Type B pancreatic cell (in vitro differentiated cells): ENCODE measurements at places on chromosomes 1 and 21. TPM values are rescaled to one million over a fixed set of nuclear protein-coding genes. Genes with fewer than 3 reads are reported as not detected.

GRCh38 chr1:110255392-110255787, 45.3 kb downstream of the KCNC4 start:
- H3K4me3 ChIP-seq = no peak overlapping the region
- H3K27ac ChIP-seq = no peak overlapping the region
- H3K4me1 ChIP-seq = no peaks in the 10 kb centered on the region
- DNase-seq = no peak
- peaks cover 25% of the 10 kb centered on the region for H3K27me3 ChIP-seq
- H3K36me3 ChIP-seq = no peaks in the 10 kb centered on the region

DNA sequence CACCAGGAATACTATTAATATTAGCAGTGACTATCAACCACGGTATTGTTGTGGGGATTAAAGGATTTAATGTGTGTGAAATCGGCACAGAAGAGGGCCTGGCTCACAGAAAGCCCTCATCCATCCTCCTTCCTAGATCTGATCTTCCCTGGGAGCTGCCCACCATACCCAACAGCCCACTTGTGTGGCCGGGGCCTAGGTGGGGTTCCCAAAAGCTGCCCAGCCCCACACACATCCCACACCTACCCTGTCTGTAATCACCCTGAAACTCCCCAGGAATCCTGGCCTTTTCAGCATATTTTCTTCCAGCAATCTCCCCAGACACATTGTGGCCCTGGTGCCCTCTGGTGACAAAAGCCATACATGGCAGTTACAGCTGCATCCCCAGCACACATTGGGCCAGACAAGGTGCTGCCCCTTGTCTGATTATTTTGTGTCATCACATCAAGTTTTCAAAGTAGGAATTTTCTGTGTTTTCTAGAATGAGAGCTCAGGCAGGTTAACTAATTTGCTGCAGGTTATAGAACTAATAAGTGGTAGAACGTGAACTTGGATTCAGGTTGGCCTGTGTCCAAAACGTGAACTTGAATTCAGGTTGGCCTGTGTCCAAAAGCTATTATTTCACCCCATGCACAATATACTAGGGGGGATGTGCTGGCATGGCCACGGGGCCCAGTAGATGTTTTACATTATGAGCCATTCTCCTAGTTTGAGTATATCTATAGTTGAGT, 5.3 kb upstream of the SLC6A9 start:
- H3K27me3 ChIP-seq = no peaks in the 10 kb centered on the region
- no peaks in the 10 kb centered on the region for H3K36me3 ChIP-seq
- no peak for DNase-seq

- peak overlapping the region; percentile 90 for H3K4me3 ChIP-seq
- peaks cover 24% of the 10 kb centered on the region for H3K36me3 ChIP-seq
- DNase-seq = no peak
- H3K27me3 ChIP-seq = peaks cover 4% of the 10 kb centered on the region
Observed at GRCh38 chr1:8024329-8024728, 1.8 kb downstream of the ERRFI1 start.

- no peaks in the 10 kb centered on the region for H3K27me3 ChIP-seq
- H3K4me3 ChIP-seq = peak overlapping the region; percentile 3
- peaks cover 4% of the 10 kb centered on the region for H3K36me3 ChIP-seq
- H3K4me1 ChIP-seq = peaks cover 6% of the 10 kb centered on the region
- H3K27ac ChIP-seq = no peak overlapping the region
- DNase-seq = no peak
Observed at GRCh38 chr21:34836103-34836932, 167.5 kb downstream of the CLIC6 start.

DNA sequence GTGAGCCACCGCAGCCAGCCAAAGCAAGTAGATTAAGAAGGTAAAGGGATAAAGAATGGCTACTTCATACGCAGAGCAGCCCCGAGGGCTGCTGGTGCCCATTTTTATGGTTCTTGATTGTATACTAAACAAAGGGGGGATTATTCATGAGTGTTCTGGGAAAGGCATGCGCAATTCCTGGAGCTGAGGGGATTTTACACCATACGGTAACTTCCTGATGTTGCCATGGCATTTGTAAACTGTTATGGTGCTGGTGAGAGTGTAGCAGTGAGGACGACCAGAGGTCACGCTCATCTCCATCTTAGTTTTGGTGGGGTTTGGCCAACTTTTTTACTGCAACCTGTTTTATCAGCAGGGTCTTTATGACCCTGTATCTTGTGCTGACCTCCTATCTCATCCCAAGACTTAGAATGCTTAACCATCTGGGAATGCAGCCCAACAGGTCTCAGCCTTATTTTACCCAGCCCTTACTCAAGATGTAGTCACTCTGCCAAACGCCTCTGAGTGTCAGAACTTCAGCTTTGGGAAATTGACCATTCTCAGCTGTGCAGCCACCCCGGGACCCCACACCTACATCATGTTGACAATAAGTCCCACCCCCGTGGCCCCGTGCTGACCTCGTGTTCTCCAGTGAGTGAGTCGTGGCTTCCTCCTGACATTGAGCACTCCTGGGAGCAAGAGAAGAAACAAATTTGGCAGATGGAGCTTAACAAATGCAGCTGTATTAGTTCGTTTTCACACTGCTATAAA, 149.4 kb upstream of the COL6A1 start:
- peak overlapping the region; percentile 15 for H3K4me3 ChIP-seq
- no peak overlapping the region for H3K27ac ChIP-seq
- H3K36me3 ChIP-seq = no peaks in the 10 kb centered on the region
- no peaks in the 10 kb centered on the region for H3K27me3 ChIP-seq

GRCh38 chr1:221087919-221088318, 208.7 kb downstream of the HLX start:
- H3K4me3 ChIP-seq = no peak overlapping the region
- H3K4me1 ChIP-seq = peaks cover 5% of the 10 kb centered on the region
- H3K36me3 ChIP-seq = no peaks in the 10 kb centered on the region
- no peak overlapping the region for H3K27ac ChIP-seq
- peaks cover 29% of the 10 kb centered on the region for H3K27me3 ChIP-seq
- DNase-seq = no peak

GRCh38 chr1:245704765-245705164, 550.0 kb downstream of the KIF26B start:
- H3K27ac ChIP-seq = no peak overlapping the region
- no peak overlapping the region for H3K4me3 ChIP-seq
- DNase-seq = no peak

- peaks cover 8% of the 10 kb centered on the region for H3K36me3 ChIP-seq
- no peak overlapping the region for H3K4me3 ChIP-seq
- H3K4me1 ChIP-seq = no peaks in the 10 kb centered on the region
- DNase-seq = no peak
Observed at GRCh38 chr1:94641990-94642389, 100.4 kb upstream of the F3 start.

DNA sequence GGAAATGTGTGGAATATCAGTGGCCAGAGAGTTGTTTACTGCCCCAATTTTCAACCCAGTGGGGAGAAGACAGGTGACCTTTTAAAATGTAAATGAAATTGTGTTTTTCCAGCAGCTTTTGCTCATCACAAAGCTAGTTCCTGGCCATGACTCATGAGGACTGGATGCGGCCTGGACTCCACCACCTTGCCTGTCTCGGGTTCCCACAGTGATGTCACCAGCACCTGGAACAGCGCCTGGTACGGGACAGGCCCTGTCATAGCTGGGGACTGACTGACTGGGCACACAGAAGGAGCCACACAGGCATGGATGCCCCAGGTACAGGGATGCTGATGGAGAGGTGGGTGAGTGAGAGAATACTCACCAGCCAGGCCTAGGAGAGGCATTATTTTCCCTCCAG, 277.1 kb downstream of the AJAP1 start:
- no peak overlapping the region for H3K27ac ChIP-seq
- no peak for DNase-seq
- H3K36me3 ChIP-seq = no peaks in the 10 kb centered on the region
- H3K4me1 ChIP-seq = no peaks in the 10 kb centered on the region
- peaks cover 3% of the 10 kb centered on the region for H3K27me3 ChIP-seq

GRCh38 chr1:39538531-39539251, 37.9 kb downstream of the PABPC4 start:
- peak overlapping the region; percentile 58 for H3K27ac ChIP-seq
- H3K36me3 ChIP-seq = peaks cover 8% of the 10 kb centered on the region
- H3K4me1 ChIP-seq = no peaks in the 10 kb centered on the region

GRCh38 chr1:241950390-241950789, 7.2 kb upstream of the BECN2 start:
- H3K27ac ChIP-seq = no peak overlapping the region
- no peak overlapping the region for H3K4me3 ChIP-seq
- peaks cover 10% of the 10 kb centered on the region for H3K4me1 ChIP-seq
- H3K36me3 ChIP-seq = no peaks in the 10 kb centered on the region

GRCh38 chr21:38181096-38181495, 75.7 kb upstream of the KCNJ15 start:
- peak overlapping the region; percentile 39 for H3K4me3 ChIP-seq
- peaks cover 21% of the 10 kb centered on the region for H3K4me1 ChIP-seq
- H3K27me3 ChIP-seq = no peaks in the 10 kb centered on the region
- peak overlapping the region; percentile 63 for H3K27ac ChIP-seq
- no peak for DNase-seq

- peak overlapping the region; percentile 65 for H3K27ac ChIP-seq
- no peak for DNase-seq
- H3K4me3 ChIP-seq = peak overlapping the region; percentile 82
- peaks cover 36% of the 10 kb centered on the region for H3K4me1 ChIP-seq
- no peaks in the 10 kb centered on the region for H3K27me3 ChIP-seq
- H3K36me3 ChIP-seq = no peaks in the 10 kb centered on the region
Observed at GRCh38 chr1:23530087-23530746, 816 bp downstream of the E2F2 start.

DNA sequence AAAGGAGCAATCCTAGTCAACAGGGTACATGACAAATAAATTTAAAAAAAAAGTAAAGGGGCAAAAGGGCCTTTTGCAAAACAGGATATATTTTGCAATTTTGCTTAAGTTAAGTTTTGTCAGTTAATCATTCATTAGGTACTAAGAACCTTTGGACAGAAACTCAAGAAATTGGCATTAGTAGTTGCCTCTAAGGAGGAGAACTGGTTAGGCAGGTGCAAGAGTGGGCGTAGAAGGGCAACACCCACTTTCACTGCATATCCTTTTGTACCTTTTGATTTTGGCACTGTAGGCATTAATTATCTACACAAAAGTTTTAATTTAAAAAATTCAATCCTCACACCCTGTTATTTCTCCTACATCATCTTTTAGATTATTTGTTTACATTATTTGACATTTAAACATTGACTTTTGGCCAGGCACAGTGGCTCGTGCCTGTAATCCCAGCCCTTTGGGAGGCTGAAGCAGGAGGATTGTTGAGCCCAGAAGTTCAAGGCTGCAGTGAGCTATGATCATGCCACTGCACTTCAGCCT, 4.3 kb downstream of the DDAH1 start:
- peak overlapping the region; percentile 55 for H3K27ac ChIP-seq
- H3K4me1 ChIP-seq = peaks cover 24% of the 10 kb centered on the region
- H3K36me3 ChIP-seq = no peaks in the 10 kb centered on the region
- DNase-seq = no peak
- H3K4me3 ChIP-seq = peak overlapping the region; percentile 23

The KCNA2 gene
- 0.40 and 1.1 TPM in 2 replicates for total RNA-seq

The MR1 gene
- total RNA-seq = 0.62 and 0.99 TPM in 2 replicates

The TNFRSF1B gene
- 2.4 and 3.3 TPM in 2 replicates for total RNA-seq

The GJA4 gene
- 0.67 and 0.87 TPM in 2 replicates for total RNA-seq

The NBPF6 gene
- total RNA-seq = not detected in 2 replicates

The POU3F1 gene
- total RNA-seq = 0.69 and 2.8 TPM in 2 replicates

The ITLN2 gene
- total RNA-seq = 0.99 and 1.7 TPM in 2 replicates

The NUP210L gene
- 0.07 TPM in 1 of 2 replicates, not detected in the other for total RNA-seq

The MYBPHL gene
- total RNA-seq = 0.48 and 0.60 TPM in 2 replicates

The PDC gene
- total RNA-seq = not detected in 2 replicates

The BLACAT1 gene
- 2.4 and 6.8 TPM in 2 replicates for total RNA-seq

The TAS1R1 gene
- not detected in 2 replicates for total RNA-seq

The THBS3 gene
- 23.2 and 28.0 TPM in 2 replicates for total RNA-seq

The SPATC1L gene
- total RNA-seq = 18.5 and 24.7 TPM in 2 replicates

The DNAH14 gene
- 23.6 and 42.1 TPM in 2 replicates for total RNA-seq

The OR2G6 gene
- not detected in 2 replicates for total RNA-seq

The CYP4Z1 gene
- not detected in 2 replicates for total RNA-seq

The ATXN7L2 gene
- total RNA-seq = 5.7 and 12.0 TPM in 2 replicates

The PPIAL4G gene
- total RNA-seq = not detected in 2 replicates

The EVI5 gene
- total RNA-seq = 23.6 and 29.6 TPM in 2 replicates

The ANKRD13C gene
- 21.9 and 24.6 TPM in 2 replicates for total RNA-seq

The TNFRSF4 gene
- total RNA-seq = 0.31 TPM in 1 of 2 replicates, not detected in the other

The DCST2 gene
- total RNA-seq = 1.6 and 2.4 TPM in 2 replicates

The NEXN gene
- 0.38 and 2.8 TPM in 2 replicates for total RNA-seq
